Stimulated activated effector memory CD8-positive, alpha-beta T cell treated with anti-CD3 and anti-CD28 coated beads, Interleukin-12 subunit alpha, Interleukin-12 subunit beta, amount 100 ng/mL, for 72 hours (primary cell): ENCODE measurements at places on chromosomes 5 and 9.

DNA sequence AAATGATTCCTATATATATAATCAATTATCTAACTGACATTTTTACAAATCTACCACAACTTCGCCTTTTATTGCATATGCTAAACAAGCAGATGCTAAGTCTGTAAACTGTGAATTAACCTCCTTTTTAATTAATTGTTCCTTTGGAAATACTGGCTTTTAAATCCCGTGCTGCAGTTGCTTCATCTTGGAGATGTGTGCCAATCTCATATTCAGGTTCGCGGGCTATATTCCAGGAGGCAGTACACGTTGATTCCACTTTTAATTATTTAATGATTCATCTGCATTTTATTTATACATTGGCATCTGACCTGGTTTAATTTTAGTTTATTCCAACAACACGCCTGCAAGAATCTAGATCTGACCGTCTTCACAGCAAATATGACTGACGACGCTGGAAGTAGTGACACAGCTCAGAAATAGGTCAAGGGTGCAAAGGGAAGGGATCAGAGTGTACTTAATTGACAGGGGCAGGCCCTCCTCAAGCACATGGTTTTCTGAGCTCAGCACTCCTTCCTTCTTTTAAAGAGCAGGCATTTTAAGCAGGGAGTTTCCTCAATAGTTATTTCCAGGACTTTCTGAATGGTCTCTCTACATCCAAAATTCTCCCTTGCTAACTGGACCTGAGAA is 125.2 kb downstream of the GLIS3 start:
- no peak for DNase-seq

DNA sequence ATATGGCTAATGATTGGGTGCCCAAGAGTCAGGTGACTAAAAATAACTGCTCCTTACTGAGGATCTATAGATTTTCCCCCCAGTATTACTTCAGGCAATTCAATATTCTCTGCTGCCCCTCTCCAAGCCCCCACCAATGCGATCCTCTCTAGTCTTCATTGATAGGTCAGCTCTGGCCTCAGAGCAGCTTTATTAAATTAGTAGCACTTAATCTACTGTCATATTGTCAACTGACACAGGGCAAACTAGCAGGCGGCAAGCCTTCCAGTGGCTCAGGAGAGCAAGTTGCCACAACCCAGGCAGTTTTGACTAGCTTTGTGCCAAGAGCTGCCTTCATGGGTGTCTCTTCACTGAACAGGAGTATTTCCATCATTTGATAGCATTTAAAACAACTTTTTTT is 462.9 kb downstream of the BNC2 start:
- no peak for DNase-seq

DNA sequence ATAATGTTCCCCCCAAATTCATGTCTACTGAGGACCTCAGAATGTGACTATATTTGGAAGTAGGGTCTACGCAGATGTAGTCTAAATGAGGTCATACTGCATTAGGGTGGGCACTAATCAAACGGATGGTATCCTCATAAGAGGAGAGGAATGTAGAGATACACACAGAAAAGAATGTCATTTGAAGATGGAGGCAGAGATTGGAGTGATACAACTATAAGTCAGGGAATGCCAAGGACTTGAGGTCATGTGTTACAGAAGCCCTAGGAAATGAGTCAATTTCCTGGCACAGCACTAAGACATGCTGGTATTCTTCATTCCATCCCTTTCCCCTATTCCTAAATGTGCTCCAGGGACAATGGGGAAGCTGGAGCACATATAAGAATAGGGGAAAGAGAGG is 758 bp upstream of the PDCD1LG2 start:
- no peak for DNase-seq

- no peak for DNase-seq
These were observed 537.6 kb downstream of the ANXA1 start for GRCh38 chr9:73689051-73689870.

DNA sequence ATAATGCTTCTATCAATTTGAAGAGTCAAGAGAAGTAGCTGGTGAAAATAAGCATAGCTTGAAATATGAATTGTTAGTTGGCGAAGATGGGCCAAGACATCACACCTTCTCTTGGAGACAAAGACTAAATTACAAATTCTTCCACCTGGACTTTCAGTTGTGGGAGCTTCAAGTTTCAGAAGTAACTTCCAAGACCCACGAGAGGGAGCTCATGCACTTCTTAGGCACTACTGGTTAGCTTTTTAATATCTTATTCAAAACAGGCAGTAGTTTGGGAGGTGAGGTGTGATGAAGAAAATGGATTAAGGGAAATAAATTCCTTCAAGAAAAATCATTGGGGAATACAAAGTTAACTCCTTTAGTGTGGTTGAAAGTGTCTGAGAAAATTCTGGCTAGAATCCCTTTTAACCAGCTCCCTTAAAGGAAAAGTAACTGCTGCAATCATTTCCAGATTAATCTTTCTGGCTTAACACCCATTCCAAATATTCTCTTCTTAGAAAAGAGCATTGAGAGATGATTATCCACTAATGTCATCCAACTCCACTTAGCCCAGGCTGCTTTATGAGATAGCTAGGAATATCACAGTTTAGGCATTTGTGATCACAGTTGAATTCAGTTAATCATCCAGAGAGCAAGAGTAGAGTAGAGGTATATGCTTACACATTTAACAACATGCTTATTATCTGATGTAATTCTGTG is 139.5 kb upstream of the DMRTA1 start:
- no peak for DNase-seq
